Globus pallidus (tissue), 1 donor: ENCODE measurements at places on chromosomes 2 and 18.

DNA sequence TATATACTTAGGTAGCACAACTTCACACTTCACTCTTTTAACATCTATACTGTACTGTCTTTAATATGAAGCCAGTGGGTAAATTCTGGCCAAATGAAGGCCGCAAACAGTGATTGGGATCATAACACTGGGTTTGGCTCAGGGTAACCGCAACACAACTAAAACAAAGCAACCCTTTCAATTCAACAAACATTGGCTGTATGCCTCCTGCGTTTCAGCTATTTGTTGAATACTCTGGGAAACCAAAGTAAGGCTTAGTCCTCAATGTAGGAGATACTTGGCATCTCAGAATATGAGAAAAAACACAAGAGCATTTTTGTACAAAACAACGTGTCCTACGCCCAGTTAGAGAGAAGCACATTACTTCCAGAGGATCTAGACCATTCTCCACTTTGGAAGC, 693.3 kb upstream of the KLHL29 start:
- DNase-seq: peak; percentile 31

DNA sequence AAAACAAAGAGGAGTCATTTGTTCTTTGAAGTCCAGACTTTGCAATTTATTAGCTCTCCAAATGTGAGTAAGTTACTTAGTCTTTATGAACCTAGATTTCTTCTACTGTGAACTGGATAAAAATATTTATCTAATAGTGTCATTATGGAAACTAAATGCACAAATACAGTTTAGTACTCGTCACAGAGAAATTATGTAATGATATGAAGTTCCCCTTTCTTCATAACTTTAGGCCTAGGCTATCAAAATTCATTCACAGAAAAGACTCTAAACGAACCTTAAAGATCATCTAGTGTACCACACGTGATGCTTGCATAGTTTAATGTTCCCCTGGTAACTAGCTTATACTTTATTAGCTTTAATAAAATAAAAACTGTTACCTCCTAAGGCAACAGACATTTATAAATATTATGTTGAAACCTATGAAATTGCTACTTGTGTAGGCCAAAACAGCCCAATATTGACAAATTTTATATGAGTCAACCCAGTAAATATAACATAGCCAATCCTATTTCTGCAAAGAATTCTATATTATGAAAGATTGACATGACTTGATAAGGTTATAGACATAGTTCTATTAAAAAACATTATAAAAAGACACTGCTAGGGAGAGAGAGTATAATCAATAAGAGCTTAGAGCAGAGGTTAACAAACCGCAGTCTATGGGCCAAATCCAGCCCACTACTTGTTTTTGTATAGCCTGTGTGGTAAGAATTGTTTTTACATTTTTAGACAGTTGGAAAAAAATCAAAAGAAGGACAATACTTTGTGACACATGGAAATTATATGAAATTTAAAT, 44.9 kb upstream of the ITPRID2 start:
- no peak for DNase-seq

- DNase-seq: no peak
Measured at GRCh38 chr2:223076573-223076972, 24.6 kb downstream of the KCNE4 start.

- DNase-seq: peak; percentile 38
Measured at GRCh38 chr2:97699765-97700444, 13.5 kb upstream of the ZAP70 start.

DNA sequence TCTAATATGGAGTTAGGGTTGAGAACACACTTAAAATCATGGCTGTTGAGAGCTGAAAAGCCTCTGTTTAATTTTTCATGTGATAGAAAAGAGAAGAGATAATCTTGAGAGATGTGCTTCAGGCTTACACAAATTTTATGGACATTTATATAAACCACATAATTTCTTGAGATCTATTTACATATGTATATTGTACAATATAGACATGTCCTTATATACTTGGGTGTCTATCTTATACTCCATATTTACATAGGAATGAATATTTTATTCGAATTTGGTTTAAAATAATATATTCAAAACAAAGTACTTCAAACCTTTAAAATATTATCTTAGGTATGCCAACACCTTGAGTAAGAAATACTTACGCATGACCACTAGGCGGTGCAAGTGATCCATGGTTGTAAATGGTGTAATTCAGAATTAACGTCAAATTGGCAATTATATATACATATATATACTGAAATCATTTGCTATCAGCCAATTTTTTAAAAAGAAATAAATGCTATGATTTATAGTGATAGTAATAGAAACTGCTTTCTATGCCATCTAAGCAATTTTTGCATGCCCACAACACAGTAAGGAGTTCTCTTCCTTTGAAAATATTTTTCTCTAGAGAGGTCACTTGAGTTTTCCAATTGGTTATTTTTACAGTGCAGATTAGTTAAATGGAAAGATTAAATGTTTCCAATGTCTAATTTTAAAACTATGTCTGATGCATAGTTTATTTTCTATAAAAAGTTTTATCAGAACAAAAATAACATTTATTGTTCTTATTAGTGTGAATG, 37.6 kb upstream of the SPAG16 start:
- DNase-seq: peak; percentile 30

DNA sequence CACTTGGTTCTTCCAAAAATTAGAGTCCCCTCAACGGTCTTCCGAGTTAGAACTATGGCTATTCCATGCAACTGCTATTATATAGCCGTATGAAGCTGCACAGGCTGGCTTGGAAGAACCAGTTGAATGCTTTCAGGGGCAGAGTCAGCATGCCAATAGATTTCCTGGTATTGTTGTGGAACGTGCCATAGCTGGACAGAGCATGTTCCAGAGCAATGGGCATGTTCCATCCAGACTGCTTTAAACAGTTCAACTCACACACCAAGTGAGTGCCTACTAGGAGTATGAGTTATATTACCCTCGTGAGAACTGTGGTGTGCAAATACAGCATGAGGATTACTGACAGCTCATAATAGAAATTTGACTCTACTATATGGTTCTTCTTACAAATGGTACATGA, 682.0 kb downstream of the SATB2 start:
- no peak for DNase-seq

DNA sequence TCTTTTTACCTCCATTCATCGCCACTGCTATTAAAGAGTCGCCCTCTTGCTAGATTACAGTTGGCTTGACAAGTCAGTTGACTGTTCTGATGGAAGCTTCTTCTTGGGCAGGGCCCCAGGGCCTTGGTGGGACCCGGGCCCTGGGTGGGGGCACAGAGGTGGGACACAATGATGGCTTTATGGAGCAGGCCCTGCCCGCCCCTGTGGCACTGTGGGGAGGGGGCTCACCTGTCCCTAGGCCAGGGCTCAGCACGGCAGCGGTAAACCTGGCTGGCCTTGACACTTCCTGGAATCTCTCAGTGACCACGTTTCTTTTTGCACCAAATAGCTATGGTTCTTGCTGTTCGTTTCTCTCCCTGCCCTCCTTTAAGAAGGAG, 4.9 kb upstream of the HS6ST1 start:
- DNase-seq: no peak

DNA sequence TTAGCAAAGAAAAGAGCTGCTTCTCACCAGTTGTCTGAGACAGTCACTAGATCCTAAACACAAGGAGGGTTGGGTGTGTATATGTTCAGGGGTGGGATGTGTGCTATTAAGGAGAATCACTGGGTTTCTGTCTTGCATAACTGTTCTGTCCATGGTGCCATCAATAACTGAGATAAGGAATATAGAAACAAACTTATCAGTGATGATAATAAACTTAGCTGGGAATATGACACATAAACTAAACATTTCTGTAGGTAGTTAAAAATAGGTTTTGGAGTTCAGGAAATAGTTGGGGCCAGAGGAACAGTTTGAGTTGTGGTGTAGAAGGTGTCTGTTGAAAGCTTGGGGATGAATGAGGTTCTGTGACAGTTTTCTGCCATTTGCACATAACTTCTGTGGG, 17.4 kb downstream of the NAPG start:
- no peak for DNase-seq

DNA sequence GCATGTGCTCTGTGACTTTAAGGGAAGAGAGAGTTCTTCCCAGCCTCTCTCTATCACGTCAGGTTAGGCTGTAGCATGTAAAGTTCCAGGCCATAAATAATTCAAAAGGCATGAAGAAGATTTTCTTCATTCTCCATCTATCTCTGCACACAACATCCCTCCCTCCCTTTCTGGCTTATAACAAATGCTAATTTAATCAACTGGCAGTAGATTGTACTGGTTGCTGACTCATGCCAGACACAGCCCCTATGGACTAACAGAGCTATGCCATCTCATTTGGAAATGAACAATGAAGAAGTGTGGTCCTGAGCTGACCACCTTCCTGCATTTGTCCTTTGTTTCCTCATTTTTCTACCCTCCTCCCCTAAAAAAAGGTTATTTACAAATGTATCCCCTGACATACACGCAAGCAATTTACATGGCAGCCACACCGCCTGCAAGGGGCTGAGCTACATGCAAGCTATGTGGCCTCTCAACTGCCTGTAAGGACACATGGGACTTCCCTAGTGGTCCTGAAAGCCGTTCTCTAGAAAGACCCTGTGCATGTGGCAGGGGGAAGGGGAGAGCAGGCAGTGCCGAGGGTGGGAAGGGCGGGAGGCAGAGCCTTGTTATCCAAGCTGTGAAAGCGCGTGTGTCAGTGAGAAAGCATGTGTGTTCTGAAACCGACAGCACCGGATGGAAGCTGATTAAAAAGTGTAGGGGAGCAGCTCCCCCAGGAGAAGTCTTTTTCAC, 90.9 kb upstream of the KLF7 start:
- no peak for DNase-seq

- no peak for DNase-seq
Measured at GRCh38 chr2:139064159-139064558, 284.0 kb upstream of the NXPH2 start.

DNA sequence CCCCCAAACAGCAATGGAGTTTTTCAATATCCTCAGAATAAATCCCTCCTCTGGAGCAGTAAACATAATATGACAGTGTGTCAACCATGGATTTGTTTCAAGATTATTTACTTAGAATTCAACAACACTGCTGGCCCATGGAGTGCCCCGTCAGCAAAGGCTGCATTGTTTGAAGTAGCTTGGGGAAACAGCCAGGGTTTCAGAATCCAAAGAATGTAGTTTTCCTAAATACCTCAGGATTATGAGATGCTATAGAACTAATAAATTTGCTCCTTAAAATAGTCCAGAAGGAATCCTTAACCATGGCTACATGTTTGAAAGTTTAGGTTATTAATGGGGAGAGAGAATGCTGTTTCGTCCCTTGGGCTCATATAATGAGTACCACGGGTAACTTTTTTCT, 13.1 kb upstream of the CETN1 start:
- no peak for DNase-seq

GRCh38 chr18:63889626-63890025, 2.1 kb downstream of the SERPINB2 start:
- no peak for DNase-seq

GRCh38 chr2:156464106-156464505, 27.9 kb downstream of the GPD2 start:
- no peak for DNase-seq

GRCh38 chr2:178211460-178211859, 17.1 kb downstream of the OSBPL6 start:
- DNase-seq: no peak

- peak; percentile 11 for DNase-seq
Measured at GRCh38 chr2:222042666-222043065, 256.1 kb downstream of the PAX3 start.

- no peak for DNase-seq
Measured at GRCh38 chr2:238004077-238004830, 37.4 kb downstream of the UBE2F start.

DNA sequence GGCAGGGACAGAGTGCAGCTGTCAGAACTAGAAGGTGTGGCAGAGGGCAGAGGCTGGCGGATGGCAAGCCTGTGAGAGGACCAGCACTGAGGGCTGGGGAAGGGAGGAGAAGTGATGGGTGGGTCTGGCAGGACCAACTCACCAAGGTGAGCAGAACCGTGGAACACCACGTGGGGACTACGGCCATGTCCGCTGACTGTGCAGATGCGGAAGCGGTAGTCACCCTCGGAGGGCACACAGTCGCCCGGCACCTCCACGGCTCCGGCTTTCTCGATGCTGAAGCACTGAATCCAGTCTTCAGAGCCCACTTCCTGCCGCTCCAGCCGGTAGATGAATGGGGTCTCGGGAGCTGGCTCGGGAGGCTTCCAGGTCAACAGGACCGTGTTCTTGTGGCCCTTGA, 4.2 kb downstream of the OBSL1 start:
- DNase-seq: no peak

GRCh38 chr2:229947544-229947943, 25.2 kb downstream of the FBXO36 start:
- no peak for DNase-seq

- DNase-seq: peak; percentile 89
Measured at GRCh38 chr2:232633413-232634205, at the start of gene EFHD1. TSS of gene EFHD1 (plus strand) at chr2:232633604. CDS start at chr2:232633705, 101 bp downstream.

DNA sequence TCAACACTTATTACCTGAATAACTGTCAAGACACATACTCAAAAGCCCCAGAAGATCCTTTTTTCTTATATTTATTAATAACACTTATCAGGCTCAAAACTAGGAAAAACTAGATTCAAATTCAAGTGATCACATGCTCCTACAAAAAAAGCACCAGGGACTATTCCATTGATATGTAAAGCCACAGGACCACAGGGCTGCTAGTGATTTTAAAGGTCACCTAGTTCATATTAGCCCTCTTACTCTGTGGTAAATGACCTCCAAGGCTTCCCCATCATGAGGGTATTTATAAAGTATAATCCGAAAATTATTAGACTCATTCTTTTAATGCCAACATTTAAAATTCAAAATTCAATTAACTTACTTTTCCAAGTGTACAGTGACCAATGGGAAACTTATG, 52.5 kb downstream of the LRPPRC start:
- peak; percentile 15 for DNase-seq

- no peak for DNase-seq
Measured at GRCh38 chr2:121355488-121355887, 70.5 kb upstream of the TFCP2L1 start.

DNA sequence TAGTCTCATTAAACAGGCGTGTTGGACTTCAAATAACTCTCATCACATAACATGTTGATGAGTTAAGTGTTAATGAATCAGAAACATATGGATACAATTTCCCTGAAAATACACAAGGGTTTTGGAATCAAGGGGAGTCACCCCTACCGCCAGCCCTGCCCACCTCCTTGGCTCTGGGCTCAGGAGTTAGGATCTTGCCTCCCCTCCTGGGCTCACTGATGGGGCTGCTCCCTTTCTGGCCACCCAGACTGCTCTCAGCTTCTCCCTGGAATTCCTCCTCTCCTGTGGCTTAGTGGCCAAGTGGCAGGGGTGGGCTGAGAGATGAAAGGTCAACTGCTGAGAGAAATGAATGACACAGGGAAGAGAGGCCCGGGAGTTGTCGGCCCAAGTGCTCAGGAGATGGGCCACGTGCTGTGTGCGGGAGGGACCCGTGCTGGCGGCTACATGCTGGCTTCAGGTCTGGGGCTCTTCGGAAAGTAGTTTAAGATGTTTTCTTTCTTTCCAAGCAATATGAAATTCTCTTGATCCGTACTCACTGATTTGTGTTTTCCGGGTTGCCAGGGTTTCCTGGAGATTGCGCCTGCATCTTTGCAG, 55.8 kb upstream of the TNP1 start:
- DNase-seq: no peak

DNA sequence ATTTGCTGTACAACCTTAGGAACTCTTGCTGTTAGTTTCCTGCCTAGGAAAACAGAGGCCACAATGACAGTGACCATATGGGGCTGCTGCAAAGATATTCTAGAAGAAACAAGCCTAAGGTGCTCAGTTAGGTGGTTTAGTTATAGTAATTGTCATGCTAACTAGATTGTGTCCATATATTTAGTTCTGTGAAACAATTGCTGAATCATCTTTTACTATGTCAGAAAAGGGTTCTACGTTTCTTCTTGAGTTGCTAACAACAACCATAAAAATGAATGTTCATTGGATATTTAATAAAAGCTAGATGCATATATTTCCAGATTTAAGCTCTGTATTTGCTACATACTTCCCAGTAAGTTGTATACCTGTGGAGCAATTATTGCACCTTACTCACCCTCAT, 597.2 kb upstream of the KLHL29 start:
- DNase-seq: no peak
